ENCODE measurements at places on chromosomes 2 and 18.

DNA sequence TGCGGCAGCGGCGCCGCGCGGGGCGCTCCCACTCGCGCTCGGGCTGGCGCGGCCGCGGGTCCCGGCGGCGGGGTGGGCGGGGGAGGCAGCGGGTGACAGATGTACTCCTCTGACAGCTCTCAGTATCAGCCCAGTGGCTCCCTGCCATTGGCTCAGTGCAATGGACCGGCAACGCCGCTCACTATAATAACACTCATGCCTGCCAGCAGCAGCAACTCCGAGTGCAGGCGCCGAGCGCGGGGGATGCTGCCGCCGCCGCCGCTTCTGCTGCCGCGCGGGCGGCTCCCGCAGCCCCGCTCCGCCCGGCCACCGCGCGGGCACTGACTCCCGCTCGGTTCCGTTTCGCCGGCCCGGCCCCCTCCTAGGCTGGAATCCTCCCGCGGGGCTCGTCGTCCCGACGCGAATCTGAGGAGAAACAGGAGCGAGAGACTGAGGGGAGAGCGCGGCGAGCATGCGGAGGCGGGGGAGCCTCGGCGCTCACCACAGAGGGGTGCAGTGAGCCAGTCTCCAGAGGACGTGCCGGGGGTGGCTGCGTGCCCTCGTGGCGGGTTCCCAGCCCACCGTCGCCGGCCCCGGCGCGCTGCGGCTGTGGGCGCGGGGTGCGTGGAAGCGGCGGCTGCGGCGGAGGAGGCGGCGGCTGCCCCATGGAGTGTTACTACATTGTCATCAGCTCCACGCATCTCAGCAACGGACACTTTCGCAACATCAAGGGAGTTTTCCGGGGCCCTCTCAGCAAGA, at the start of gene ZNF804A:
TSS of gene ZNF804A (plus strand) at position 214 of the 738 bp plus-strand sequence. CDS start at position 645, 431 bp downstream.
- DNase-seq: no peak

DNA sequence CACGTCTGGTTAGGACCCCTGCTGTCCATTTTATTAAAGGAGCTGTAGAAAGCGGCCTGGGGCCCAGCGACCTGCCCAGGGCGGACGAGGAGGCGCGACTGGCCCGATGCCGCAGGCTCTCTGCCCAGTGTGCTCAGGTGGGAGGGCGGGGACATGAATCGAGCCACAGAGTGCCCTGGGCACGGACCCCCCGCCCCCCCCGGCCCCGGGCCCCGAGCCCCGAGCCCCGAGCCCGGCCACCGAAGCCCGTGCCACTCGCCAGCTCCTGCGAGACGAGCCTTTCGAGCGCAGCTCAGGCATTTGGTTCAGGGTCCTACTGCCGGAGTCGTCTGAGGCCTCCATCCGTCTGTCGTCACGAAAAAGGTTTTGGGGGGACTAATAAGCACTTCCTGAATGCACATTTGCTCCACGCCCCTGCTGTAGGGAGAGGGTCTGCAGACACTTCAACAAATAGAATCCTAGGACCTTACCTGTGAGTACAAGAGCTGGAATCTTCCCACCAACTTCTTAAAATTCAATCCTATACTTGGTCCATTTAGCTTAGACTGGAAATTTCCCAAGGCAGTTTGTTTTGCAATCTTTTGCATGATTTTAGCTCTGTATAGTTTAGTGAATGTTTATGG, 602 bp upstream of the ADAM17 start:
- no peak for DNase-seq

DNA sequence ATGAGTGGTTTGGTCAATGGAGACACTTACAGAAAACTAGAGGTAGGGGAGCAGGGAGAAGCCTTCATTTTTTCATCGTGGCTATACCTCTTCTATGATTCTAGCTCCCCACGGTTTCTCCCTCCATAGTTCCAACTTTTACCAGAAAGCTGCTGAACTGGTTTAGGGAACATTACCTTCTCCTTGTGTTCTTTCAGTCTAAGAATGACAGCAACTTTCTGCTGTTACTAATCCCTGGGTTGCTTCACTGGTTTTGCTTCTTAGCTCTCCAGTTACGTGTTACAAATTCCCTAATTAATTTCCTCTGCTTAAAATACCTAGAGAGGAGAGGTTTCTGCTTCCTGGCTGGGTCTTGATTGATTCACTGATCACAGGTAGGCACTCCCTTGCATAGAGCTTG, 499.9 kb downstream of the SLC4A3 start:
- no peak for DNase-seq

DNA sequence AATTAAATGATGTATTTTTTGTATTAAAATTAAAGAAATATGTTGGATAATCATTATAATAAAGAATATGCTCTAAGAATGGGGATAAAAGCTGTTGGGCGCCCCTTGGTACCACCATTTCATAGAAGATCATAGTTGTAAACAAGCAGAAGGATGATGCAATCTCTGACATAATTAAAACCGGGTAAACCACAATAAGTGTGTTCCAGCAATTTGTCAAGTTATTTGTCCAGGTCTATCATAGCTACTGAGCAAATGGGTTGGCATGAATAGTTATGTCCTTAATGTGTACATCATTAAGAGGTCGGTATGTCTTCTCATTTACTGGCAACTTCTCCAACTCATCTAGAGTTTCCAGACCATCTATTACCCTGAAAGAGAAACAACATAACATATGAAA, 6.7 kb upstream of the CLK1 start:
- no peak for DNase-seq

- no peak for DNase-seq
Observed at GRCh38 chr2:235856151-235856854, 311.9 kb downstream of the GBX2 start.

DNA sequence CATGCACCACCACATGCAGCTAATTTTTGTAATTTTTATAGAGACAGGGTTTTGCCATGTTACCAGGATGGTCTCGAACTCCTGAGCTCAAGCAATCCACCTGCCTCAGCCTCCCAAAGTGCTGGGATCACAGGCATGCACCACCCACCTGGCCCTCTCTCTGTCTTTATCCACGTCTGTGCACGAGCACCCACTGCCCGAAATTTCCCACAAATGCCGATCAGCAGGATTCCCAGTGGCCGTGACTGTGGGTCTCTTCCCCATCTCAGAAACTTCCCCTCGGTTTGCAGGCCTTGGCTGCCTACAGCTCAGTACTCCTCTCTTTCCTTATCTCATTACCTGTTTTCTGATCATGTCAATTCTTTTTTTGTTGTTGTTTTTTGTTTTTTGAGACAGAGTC, 217.3 kb downstream of the TTC32 start:
- DNase-seq: no peak

DNA sequence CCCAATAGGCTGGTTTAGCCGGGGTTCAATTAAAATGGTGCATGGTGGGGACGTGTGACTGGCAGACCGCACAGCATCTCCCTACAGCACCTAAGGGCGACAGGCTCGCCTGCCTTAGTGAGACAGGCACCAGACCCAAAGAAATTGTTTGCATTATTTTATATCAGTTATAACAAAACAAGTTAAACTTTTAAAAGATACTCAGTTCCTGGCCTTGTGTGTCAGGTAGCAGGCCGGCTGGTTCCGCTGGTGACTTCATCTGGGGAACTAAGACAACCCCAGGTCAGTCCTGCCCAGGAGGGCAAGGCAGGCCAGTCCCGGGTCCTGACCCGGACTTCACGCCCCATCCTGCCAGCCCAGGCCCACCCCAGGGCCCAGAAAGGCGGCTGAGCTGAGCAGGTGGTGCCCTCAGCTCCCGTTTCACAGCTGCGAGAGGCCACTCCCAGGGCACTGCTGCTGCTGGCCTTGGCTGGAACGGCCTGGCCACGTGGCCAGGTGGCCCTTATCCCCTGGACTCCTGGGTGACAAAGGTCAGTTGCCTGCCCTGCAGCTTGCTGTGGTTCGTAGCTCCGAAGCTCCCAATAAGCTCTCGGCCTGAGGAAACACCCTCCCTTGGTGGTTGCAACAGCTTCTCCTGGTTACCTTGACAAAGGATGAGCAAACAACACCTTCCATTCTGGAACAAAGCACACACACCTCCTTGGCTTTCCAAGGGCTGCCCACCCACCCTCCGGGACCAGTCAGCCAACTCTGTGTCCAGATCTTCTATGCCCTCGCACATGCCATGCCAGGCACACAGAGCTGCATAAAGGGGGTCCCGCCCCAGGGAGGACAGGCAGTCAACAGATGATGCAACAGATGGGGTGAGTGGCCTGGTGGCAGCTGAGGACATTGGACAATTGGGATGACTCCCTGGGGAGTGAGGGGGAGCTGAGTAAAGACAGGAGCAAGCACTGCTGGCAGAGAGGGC, 11.3 kb upstream of the AGXT start:
- no peak for DNase-seq

Data from activated CD8-positive, alpha-beta memory T cell treated with anti-CD3 and anti-CD28 coated beads for 4 hours (primary cell).